Brain pericyte (primary cell): ENCODE measurements at places on chromosomes 16 and 17.

GRCh38 chr16:80569440-80570105 is 28.8 kb downstream of the DYNLRB2 start:
- no peak for DNase-seq

- no peak for DNase-seq
Measured at GRCh38 chr16:51710905-51711563, 560.0 kb upstream of the SALL1 start.

DNA sequence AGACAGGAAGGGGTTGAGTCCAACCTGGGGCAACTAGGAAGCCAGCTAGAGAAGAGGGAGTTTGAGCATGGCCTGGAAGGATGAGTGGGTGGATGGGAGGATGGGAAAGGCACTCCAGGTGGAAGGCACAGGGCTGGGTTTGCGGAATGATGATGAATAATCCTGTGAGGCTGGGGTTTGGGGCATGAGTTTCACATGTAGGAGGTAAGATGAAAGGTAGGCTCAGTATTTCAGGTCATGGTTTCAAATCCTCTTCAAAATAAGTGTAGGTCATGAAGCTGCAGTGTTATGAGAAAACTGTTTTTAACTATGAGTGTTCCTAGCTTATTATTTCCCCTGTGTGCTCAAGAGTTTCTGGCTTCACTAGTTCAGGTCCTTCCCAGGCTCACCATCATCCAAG is 130.3 kb downstream of the SKAP1 start:
- no peak for DNase-seq

DNA sequence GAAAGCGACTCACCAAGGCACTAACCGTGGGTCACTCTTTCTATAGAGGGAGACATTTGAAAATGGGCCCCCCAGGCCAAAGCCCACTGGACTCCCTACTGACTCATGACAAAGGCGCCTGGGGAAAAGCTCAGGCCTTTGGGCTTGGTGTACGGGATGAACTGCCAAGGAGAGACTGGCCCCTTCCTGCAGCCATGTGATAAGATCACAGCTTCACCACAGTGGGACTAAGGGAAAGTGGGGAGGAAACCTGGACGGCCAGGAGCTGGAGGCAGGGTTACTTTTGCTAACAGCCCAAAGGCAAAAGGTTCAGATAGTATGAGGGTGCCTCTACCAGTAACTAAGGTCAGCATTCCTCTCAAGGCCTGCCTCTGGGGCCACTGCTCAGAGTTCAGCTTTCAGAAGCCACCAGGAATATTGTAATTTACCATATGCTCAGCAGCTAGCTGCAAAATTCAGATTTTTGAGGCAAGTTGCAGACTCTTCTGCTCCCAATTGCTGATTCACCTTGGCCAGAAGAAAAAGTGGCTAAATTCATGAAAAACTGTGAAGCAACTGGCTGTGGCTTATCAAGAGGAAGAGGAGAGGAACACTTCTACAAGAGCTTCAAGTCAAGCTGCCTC is 37.1 kb upstream of the SLC25A19 start:
- no peak for DNase-seq

- DNase-seq, result no peak
Measured at GRCh38 chr17:80847496-80848230, 144.0 kb upstream of the CHMP6 start.

- no peak for DNase-seq
Measured at GRCh38 chr17:48728232-48729231, at the start of gene HOXB13. TSS of gene HOXB13 (minus strand) at chr17:48728750. CDS start at chr17:48728593, 157 bp downstream.

- peak; percentile 83 for DNase-seq
Measured at GRCh38 chr17:75693500-75694481, 26.7 kb downstream of the SAP30BP start.

DNA sequence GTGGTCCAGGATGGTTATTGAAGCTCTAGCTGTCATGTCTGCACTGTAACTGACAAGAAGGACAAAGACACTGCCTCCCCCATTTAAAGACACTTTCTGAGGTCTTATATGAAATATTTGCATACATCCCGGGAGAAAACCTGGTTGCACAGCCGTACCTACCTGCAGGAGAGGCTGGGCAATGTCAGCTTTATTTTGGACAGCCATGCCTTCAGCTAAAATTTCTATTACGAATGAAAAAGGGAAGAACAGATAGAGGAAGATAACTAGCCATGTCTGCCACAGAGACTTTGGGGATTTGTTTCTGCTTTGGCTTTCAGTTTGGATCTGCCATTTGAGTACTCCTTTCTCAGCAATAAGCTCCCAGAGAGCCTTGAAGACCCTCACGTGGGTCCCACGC is 19.0 kb downstream of the SLC7A6 start:
- no peak for DNase-seq

GRCh38 chr16:83205896-83206295 is 579.1 kb downstream of the CDH13 start:
- DNase-seq, result no peak

DNA sequence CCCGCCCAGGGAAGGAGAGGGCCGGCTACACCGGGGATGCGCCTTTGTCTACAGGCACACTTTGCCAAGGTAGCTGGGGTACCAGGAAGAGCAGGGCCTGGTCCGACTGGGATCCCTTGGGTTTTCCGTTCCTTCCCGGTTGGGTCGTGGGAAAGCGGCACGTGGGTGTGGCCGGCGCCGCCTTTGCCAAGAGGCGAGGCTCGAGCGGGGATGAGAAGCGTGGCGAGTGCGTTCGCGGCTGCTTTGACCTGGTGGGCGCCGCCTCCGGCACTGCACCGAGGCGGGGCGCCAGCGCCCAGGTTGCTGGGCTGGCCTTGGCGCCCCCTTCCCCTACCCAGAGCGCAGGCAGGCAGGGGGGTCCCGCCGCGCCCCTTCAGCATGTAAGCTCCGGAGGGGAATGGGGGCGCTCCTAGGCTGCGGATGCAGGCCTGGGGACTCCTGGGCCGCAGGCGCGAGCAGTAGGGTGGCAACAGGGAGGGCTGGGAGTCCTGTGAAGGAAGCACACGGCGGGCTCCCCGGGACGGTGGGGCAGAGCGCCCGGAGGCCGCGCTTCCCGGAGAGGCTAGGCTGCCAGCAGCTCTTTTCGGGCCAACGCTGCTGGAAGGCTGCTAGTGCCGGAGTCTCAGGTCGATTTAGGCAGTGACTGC is 2.0 kb downstream of the HAS3 start:
- DNase-seq, result no peak

DNA sequence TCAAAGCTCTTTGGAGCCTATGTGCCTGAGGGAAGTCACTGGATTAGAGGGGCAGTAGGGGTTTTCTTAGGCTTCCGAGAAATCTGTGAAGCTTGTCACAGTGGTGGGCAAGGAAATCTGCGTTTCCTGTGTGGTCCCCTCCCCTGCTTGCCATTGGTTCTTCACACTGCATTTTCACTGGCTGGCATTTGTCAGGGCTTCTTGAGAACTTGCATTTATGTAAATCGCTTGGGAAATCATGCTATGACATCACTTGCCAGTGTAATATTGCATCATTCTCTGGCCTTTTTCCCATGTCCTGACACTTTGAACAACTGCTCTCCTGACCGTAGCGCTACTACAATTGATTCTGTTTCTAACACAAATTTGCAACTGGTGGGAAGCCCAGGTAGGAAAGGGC is 1.8 kb downstream of the CACNG3 start:
- DNase-seq, result no peak

DNA sequence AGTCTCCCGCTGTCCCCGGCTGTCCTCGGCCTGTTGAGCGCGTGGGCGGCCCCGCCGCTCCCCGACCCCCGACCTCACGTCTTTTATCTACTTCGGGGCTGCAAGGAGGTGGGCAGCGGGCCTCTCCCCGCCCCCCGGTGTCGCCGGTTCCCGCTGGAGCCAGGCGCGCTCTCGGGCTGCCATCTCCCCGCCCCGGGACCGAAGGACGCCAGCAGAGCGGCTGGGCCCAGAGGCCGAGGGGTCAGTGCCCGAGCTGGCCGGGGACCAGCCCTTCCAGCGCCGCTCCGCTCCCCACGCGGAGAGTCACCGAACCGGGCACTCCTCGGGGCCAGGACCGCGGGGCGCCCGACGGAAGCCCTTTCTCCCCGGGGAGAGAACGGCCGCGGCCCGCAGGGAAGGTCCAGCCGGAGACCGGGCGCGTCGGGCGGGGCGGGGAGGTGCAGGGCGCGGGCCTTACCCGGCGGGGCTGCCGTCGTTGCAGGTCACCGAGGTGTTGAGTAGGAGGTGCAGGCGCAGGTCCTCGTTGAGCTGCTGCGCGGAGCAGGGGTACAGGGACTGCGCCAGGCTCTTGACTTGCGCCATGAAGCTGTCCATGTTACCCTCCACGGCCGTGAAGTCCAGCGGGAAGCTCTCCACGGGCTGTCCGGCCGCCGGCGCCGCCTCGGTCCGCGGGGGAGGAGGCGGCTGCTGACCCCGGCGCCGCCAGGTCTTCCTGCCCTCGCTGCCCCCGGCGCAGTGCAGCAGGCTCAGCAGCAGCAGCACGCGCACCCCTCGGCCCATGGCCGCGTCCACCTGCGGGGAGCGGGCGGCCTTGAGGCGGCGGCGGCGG is 643 bp downstream of the NOTUM start:
- no peak for DNase-seq

DNA sequence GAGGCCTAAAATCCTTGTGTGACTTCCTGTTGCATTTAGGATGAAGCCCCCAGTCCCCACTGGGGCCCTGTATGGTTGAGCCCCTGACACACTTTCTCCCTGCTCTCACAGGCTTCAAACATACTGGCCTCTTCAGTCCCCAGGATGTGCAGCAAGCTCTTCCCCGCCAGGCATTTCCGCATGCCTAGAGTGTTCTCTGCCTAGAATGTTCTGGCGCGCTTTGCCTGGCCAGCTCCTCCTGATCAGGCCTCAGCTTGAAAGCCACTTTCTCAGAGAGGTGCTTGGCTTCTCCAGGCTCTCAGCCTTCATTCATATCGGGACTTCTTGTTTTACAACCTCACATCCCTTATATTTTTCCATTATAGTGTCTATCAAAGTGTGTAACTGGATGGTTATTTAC is 123.7 kb downstream of the SPACA3 start:
- DNase-seq, result no peak

DNA sequence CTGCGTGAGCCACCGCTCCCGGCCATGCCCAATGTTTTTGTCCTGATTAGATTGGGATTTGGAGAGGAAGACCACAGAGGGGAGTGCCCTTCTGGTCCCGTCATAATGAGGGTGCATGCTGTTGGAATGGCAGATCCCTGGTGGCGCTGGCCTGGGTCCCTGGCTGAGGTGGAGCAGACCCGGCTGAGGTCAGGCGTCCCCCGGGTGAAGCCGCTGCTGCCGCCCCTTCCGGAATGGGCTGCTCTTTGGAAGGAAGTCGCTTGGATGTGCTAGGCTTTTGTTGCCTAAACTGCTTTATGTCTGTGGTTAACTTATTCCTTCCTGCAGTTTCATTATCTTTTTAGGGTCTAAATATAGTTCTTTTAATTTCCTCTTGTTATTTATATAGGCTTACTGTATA is 120.3 kb upstream of the CHMP6 start:
- DNase-seq, result no peak

- no peak for DNase-seq
Measured at GRCh38 chr16:49468611-49469310, 95.2 kb downstream of the C16orf78 start.

DNA sequence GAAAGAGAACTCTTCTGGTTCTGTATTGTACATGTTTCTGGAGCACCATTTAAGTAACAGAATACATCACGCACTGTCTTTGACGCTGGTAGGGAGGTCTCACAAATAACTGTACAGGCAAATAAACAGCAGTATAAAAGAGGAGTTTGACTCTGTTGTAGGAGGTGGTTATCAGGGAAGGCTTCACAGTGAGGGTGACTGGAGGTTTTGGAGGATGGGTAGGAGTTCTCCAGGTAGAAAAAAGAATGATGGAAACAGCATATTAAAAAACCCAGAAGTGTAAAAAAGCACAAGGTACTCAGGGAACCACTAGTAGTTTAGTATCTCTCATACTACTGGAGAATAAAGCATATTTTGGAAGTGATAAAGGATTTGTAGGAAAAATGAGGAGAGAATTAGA is 2.7 kb upstream of the SLC6A2 start:
- DNase-seq, result no peak

GRCh38 chr17:33750943-33751701 is 458.0 kb upstream of the ASIC2 start:
- DNase-seq, result peak; percentile 12

DNA sequence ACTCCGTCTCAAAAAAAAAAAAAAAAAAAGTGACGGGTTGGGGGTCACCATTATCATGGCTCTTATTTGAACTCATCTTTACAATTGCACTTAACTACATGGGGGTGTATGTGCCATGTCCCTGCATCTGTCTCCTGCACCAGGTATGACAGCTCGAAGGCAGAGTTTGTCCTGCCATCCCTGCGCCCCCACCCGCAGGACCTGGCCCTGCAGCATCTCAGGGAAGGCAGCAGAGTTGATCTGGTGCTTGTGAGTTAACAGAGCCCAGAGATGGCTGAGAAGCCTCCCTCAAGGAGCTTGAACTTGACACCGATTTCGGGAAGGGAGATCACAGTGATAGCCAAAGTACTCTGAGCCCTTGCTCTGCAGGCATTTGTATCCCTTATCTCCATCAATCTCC is 44.8 kb downstream of the C16orf82 start:
- no peak for DNase-seq

DNA sequence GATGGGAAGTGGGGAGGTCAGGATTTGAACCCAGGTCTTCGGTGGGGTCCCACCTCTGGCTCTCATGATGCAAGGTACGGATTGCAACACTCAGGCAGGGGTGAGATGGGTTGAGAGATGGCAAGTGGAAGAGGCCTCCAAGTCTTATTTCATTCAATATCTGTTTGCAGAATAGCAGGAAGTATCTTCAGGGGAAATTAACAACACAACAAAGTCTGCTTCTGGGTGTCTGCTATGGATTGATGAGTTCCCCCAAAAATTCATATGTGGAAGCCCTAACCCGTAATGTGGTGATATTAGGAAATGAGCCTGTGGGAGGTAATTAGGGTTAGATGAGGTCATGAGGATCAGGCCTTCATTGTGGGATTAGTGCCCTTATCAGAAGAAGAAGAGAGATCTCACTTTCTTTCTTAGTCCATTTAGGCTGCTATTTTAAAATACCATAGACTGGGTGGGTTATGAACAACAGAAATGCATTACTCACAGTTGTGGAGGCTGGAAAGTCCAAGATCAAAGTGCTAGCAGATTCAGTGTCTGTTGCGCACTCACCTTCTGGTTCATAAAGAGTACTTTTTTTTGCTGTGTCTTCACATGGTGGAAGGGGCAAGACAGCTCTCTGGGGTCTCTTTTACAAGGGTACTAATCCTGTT is 4.4 kb upstream of the CD300H start:
- DNase-seq, result no peak

DNA sequence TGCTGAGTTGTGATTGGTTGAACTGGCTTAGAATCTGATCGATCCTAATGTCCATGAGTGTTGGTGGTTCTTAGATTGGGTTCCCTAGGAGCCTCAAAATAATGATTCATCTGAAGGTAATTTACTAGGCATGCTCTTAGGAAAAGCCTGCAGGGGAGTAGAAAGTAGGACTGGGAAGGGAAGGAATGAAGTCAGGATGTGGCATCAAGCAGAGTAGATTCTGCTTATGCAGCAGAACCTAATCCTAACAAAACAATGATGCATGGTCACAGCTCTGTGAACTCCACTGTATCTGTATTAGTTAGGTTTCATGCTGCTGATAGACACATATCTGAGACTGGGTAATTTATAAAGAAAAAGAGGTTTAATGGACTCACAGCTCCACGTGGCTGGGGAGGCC is 132.5 kb downstream of the HS3ST2 start:
- no peak for DNase-seq
